Activated T-cell treated with anti-CD3 and anti-CD28 coated beads, Interleukin-2, amount 50 U/mL, for 72 hours (primary cell): ENCODE measurements at places on chromosomes 6 and 20. TPM values are rescaled to one million over a fixed set of nuclear protein-coding genes. Genes with fewer than 3 reads are reported as not detected.

GRCh38 chr6:40135491-40136072 lies 201.3 kb upstream of the MOCS1 start:
- DNase-seq: no peak

- no peak for DNase-seq
Observed at GRCh38 chr6:71103641-71104040, 146.8 kb upstream of the B3GAT2 start.

GRCh38 chr6:124420116-124420840 lies 542.0 kb upstream of the RNF217 start:
- no peak for DNase-seq

- peak; percentile 53 for DNase-seq
Observed at GRCh38 chr6:148972481-148972880, 225.7 kb downstream of the UST start.

The DPPA5 gene
- not detected for total RNA-seq

The CDC5L gene
- 17.9 TPM for total RNA-seq

- no peak for DNase-seq
Observed at GRCh38 chr6:39904946-39905639, 29.2 kb downstream of the MOCS1 start.

The HMGCLL1 gene
- total RNA-seq: not detected

DNA sequence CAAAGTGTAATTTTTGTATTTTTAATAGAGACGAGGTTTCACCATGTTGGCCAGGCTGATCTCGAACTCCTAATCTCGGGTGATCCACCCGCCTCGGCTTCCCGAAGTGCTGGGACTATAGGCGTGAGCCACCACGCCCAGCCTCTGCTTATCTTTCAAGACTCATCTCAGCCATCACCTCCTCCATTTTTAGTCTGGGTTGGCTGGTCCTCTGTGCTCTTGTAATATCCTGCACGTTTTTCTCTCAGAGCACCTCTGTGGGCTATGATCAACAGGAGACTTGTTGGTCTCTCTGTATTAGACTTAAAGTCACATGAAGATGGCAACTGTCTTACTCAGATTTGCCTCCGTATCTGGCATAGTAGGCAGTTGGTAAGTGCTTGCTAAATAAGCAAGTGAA lies 7.6 kb downstream of the NOTCH4 start:
- DNase-seq: no peak

The KIZ gene
- total RNA-seq: 30.9 TPM
